Keratinocyte (primary cell): ENCODE measurements at places on chromosomes 5 and 9. TPM values are rescaled to one million over a fixed set of nuclear protein-coding genes. Genes with fewer than 3 reads are reported as not detected.

The RNF183 gene
- 0.10 TPM in 1 of 3 replicates, not detected in the others for polyA plus RNA-seq

GRCh38 chr9:131817073-131817472 lies 77.2 kb upstream of the RAPGEF1 start:
- DNase-seq = no peak
- peaks cover 30% of the 10 kb centered on the region for H3K27me3 ChIP-seq
- H3K4me1 ChIP-seq = no peaks in the 10 kb centered on the region
- no peaks in the 10 kb centered on the region for H3K36me3 ChIP-seq

The TAF1L gene
- 0.01 TPM in 1 of 3 replicates, not detected in the others for polyA plus RNA-seq

DNA sequence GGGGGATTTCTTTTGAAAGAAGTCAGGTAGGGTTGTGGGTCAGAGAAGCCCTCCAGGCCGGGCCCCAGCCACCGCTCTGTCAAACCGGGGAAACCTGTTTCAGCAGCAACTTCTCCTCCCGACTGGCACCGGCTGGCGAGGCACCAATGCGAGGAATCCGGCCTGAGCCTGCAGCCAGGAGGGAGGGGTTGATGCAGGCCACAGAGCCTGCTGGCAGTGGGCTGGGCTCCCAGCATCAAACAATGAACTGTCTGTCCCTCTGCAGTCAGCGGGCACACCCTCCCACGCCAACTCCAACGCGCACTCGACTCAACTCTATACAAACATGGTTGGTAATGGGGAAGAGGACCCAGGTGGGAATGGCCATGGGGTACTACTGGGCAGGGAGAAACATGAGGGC lies 12.1 kb downstream of the PCDH1 start:
- peaks cover 34% of the 10 kb centered on the region for H3K4me1 ChIP-seq
- no peaks in the 10 kb centered on the region for H3K27me3 ChIP-seq
- H3K36me3 ChIP-seq = peaks cover 14% of the 10 kb centered on the region
- peak overlapping the region; percentile 51 for H3K27ac ChIP-seq
- H3K4me3 ChIP-seq = no peak overlapping the region
- peak; percentile 32 for DNase-seq

The SOHLH1 gene
- not detected in 3 replicates for polyA plus RNA-seq

The MARCHF6 gene
- polyA plus RNA-seq = 92.6 to 196 TPM (median 174 TPM) in 3 replicates

DNA sequence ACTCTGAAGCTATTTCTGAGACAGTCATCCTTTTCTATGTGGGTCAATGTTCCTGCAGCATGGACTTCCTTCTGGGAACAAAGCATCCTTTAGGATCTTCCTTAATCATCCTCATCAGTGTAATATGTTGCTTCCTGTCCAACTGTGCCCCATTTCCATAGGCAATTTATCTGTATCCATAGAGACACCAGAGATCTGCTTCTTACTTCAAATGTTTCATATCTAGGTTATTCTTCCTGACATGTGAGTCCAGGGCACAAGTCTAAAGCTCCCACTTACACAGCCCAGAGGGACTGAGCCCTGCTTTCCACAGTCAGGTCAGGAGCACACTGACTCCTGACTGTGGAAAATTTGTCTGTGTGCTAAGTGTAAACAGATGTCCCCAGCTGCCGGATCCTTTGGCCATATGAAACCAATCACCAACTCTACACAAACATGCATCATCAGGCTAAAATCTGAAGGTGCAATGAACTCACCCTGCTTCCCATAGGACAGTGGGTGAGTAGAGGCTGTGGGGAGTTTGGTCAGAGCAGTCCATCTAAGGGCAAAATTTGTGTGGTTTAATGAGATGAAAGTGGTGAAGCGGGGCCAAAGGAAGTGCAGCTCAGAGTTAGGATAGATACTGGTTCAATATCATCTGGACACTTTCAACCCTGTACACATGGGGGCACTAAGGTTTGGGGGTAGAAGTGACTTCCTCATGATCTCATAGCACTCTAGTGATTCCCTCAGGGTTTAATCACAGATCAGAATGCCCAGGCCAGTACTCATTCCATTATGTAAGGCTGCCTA lies 85.2 kb upstream of the TNC start:
- DNase-seq = no peak
- H3K4me1 ChIP-seq = peaks cover 62% of the 10 kb centered on the region

The LEAP2 gene
- 0.28 to 1.2 TPM (median 0.50 TPM) in 3 replicates for polyA plus RNA-seq

GRCh38 chr5:57166276-57166675 lies 7.6 kb upstream of the GPBP1 start:
- H3K4me3 ChIP-seq = no peak overlapping the region
- H3K27me3 ChIP-seq = no peaks in the 10 kb centered on the region
- H3K4me1 ChIP-seq = no peaks in the 10 kb centered on the region
- no peak overlapping the region for H3K27ac ChIP-seq

DNA sequence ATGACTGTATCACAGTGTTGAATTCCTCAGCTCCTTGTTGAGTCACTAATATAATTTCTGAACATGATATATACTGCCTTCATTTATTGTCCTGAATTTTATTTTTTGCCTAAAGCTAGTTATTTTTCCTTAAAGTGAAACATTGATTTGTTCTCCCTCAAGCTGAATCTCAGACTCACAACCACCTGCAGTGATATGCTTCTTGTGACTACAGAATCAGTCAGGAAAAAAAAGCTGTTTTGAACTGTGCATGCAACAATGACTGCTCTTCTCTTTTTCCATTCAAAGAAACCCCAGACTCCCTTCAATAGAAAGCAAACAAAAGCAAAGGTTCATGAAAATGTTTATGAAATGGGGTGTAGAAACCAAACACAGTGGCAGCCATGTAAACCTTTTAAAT lies 470.2 kb upstream of the CHD1 start:
- DNase-seq = no peak
- no peak overlapping the region for H3K27ac ChIP-seq
- H3K4me1 ChIP-seq = no peaks in the 10 kb centered on the region

GRCh38 chr9:127253446-127253845 lies 11.1 kb upstream of the GARNL3 start:
- no peak overlapping the region for H3K4me3 ChIP-seq
- H3K27me3 ChIP-seq = no peaks in the 10 kb centered on the region
- H3K36me3 ChIP-seq = no peaks in the 10 kb centered on the region
- H3K27ac ChIP-seq = no peak overlapping the region

DNA sequence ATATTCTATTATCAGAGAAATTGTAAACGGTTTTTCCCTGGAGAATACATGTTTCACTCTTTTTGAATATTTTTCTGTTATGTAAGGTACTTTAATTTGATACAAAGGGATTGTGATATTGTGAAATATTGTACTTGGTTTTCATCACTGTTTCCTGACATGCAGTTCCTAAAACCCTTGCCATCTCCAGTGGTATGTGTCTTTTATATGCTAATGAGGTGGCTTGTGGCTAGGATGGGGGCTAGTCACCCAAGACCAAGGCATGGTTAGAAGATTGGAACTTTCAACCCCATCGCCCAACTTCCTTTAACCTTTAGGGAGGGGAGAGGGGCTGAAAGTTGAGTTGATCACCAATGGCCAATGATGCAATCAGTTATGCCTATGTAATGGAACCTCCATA lies 160.6 kb downstream of the TAF11L14 start:
- DNase-seq = no peak
- H3K27ac ChIP-seq = no peak overlapping the region
- H3K27me3 ChIP-seq = no peaks in the 10 kb centered on the region

DNA sequence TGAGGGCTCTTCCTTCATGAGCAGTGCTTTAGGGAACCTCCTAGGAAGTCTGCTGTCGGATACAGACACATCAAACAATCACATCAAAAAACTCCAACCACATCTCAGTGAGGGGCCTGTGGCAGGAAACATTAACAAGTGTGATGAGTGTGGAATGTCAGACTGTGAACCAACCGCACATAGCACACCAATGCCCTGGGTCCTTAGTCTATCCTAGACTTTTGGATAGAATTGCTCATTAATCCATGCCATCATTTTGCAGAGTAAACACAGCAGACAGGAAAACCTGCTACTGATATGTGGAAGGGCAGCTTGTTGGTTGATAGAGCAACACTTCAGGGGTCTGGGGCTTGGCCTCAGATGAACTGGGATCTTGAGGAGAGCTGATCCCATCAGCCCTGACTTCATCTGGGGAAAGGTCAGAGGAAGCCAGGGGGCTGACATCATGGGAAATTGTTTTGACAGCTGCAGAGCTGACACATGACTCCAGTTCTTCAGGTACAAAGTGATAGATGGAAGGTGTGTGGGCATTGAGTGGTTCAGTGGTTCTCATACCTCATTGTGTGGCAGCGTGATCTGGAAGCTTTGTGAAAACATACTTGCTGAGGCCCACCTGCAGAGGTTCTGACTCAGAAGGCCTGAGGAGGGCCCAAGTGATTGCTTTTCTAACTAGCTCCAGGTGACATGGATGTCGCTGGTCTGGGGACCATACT lies 193.3 kb downstream of the DIRAS2 start:
- H3K27ac ChIP-seq = no peak overlapping the region
- H3K4me1 ChIP-seq = no peaks in the 10 kb centered on the region
- H3K4me3 ChIP-seq = no peak overlapping the region
- no peaks in the 10 kb centered on the region for H3K36me3 ChIP-seq

The KCNV2 gene
- polyA plus RNA-seq = not detected in 3 replicates

GRCh38 chr9:125172031-125172755 lies 17.4 kb downstream of the PPP6C start:
- no peaks in the 10 kb centered on the region for H3K27me3 ChIP-seq
- no peaks in the 10 kb centered on the region for H3K4me1 ChIP-seq
- H3K4me3 ChIP-seq = no peak overlapping the region
- H3K36me3 ChIP-seq = no peaks in the 10 kb centered on the region
- DNase-seq = no peak
- H3K27ac ChIP-seq = no peak overlapping the region

DNA sequence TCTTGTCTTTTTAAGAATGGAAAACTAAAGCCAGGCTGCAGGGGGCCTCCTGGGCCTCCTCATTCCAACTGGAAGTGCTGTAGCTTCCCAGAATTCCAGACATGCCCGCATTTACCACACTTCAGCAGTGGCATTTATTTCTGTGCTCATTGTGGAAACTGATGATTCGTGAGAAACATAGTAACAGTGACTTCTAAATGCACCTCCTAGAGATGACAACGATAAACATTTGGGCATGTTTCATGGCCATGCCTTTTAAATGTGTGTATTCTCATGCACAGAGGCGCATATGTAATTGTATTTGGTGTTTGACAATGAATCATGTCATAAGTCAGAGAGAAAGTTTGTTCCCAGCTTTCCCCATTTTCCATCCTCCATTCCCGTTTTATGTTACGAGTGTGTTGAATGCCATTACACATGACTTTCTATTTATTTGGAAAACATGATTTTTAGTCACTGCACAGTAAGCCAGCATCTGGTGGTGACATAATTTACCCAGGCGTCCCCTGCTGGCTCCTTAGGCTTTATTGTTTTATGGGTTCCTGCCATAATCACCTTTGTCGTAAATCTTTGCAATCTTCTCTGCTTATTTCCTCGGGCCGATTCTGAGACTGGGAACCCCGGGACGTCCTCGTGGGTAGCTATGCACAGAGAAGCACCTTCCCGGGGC lies 68.8 kb upstream of the FCN2 start:
- H3K27ac ChIP-seq = no peak overlapping the region
- H3K27me3 ChIP-seq = peaks cover 3% of the 10 kb centered on the region
- no peak overlapping the region for H3K4me3 ChIP-seq
- H3K36me3 ChIP-seq = no peaks in the 10 kb centered on the region
- no peak for DNase-seq
- H3K4me1 ChIP-seq = no peaks in the 10 kb centered on the region

DNA sequence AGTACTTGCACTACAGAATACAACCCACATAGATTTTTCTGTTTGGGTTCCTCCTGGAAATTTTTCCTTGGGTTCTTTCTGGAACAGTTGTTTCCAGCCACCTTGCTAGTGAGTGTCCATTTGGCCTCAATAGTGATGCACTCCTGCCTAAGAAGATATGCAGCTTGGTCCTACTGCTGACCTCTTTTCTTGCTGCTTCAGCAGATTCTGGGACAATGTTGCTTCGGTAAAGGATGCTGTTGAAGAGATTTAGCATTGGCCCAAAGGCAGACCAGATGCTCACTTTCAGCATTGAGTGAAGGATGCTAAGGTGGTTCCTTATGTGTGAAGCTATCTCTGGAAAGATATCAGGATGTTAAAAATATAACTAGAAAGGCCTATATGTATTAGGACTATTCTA lies 86.2 kb upstream of the SMC5 start:
- no peak overlapping the region for H3K4me3 ChIP-seq
- H3K36me3 ChIP-seq = no peaks in the 10 kb centered on the region
- no peaks in the 10 kb centered on the region for H3K27me3 ChIP-seq
- H3K4me1 ChIP-seq = no peaks in the 10 kb centered on the region
- DNase-seq = no peak
